Osteocyte (in vitro differentiated cells): ENCODE measurements at places on chromosomes 16 and 17.

- no peak for DNase-seq
These were observed 222.1 kb downstream of the RBFOX3 start for GRCh38 chr17:79388556-79389295.

GRCh38 chr16:1431497-1432270 is 806 bp downstream of the PERCC1 start:
- no peak for DNase-seq

DNA sequence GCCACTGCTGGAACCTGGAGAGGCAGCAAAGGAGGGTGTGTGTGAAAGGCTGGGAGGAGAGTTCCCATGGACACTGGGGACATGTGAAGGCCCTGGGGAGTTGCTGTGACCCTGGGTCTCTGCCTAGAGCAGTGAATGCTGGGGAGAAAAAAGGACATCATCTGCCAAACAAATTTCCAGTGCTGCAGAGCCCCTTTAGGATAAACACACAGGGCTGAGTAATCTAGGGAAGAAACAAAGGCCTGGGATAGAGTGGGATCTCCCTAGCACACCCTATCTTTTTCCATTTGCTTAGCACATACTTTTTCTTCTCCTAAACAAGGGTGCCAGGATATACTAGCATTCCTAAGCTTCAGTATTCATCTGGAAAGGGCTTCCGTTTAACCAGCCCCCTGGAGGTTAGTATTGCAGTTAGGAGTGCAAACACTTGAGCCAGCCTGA is 3.3 kb upstream of the HIGD1B start:
- DNase-seq, result no peak

DNA sequence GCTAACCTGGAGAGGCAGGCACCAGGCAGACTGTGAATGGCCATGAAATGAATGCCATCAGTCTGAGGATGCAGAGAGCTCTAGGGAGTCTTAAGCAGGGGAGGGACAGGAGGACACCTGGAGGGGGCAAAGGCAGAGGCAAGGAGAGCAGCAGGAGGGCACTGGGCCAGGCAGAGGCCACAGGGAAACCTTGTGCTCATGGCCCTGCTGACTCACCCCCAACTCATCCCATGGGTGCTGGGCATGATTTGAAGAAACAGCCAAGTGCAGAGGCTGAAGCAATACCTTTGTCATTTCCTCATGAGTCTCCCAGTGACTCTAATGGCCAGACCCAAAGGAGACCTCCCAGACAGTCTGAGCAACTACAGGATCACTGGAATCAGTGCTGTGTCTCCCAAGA is 141.4 kb downstream of the TMEM132E start:
- no peak for DNase-seq

- DNase-seq, result no peak
These were observed 2.8 kb downstream of the GRB7 start for GRCh38 chr17:39740357-39741111.

GRCh38 chr17:48543107-48543853 is 1.6 kb downstream of the HOXB2 start:
- DNase-seq, result no peak

DNA sequence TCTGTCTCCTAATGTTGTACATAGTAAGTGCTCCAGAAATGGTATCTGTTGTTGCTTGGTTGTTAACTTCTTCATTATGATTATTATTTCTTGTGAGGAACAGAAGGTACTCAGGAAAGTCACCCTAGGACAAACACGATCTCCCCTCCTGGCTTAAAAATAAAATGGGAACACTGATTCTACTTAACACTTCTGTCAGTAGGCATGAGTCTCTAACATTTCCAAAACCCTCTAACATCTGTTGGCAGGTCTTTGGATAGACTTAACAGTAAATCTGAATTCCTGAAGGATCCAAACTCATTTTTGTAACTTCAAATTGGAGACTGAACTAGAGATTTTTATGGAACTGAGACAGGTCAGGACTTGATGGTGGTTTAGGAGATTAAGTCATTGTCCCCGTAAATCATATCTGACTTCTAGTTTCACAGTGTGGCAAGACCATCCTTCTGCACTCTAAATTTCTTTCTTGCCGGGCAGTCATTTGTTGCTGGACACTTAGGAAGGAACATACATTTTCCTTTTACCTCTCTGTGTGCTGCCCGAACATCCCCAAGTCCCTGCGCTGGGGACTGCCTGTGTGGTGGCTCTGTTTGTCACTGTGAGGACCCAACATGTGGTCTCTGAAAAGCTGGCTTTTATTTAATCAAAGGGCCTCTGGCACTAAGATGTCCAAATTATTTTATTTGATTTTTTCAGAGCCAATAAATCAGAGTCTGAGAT is 149.9 kb downstream of the NPIPB5 start:
- DNase-seq, result no peak

DNA sequence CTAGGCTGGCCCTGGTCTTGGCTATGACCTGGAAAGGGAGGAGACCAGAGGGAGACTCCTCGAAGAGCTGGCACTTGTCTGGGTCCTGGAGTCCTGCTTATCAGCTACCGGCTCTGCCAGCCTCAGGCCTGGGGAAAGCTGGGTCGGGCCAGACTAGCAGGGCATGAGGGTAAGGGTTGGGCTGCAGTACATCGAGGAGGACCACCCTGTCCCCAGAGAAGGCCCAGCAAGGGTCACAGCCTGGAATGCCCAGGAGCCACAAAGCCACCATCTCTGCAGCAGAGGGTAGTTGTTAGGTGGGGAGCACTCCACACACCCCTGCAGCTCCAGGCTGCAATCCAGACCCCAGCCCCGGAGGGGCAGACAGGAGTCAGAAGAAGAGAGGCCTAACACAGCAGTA is 54.0 kb downstream of the SLC6A2 start:
- DNase-seq, result peak; percentile 78

- DNase-seq, result no peak
These were observed 58.1 kb downstream of the ZDHHC7 start for GRCh38 chr16:84953190-84953746.

DNA sequence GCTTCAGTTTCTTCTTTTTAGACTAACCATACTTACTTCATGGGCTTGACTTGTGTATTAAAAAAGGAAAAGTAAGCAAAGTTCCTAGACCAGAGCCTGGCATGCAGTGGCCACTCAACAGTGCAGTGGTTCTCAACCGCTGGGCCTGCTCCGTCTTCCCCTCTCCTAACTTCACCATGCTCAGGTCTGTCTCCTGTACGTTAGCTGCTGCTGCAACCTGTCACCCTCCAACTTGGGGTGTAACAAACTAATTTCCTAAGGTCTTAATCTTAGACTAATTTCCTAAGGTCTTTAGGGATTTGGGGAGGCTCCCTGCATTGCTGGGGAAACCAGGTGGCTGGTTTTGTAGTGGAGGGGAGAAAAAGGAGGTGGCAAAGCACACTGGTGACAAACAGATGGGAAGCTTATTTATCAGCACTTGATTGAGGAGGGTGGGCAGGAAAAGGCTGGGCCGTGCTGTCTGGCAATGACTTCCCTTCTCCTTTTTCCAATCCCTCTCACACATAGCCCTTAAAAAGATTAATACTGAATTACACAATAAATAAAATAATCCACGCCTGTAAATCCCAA is 2.2 kb upstream of the ARL4D start:
- no peak for DNase-seq

- DNase-seq, result no peak
These were observed 4.6 kb downstream of the ANKRD13B start for GRCh38 chr17:29597361-29598172.

DNA sequence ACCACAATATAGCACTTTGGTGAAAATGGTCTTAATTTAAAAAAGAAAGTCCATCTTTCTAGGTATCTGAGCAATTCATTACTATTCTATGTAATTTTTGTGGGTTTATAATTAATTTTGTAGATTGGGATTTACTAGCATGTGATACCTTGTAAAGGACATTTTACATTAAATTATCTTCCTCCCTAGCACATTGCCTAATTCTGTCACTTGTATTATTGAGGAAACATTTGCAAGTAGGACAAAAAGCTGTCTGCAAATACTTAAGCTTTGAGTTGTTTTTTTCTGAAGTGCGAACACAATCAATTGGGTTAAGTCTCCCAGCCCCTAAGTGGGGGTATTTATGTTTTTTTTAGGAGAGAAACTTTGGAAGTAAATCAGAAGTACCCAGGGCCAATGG is 167.0 kb downstream of the PRKCA start:
- DNase-seq, result no peak

GRCh38 chr16:21162661-21163151 is 4.2 kb downstream of the LDAF1 start:
- DNase-seq, result no peak

DNA sequence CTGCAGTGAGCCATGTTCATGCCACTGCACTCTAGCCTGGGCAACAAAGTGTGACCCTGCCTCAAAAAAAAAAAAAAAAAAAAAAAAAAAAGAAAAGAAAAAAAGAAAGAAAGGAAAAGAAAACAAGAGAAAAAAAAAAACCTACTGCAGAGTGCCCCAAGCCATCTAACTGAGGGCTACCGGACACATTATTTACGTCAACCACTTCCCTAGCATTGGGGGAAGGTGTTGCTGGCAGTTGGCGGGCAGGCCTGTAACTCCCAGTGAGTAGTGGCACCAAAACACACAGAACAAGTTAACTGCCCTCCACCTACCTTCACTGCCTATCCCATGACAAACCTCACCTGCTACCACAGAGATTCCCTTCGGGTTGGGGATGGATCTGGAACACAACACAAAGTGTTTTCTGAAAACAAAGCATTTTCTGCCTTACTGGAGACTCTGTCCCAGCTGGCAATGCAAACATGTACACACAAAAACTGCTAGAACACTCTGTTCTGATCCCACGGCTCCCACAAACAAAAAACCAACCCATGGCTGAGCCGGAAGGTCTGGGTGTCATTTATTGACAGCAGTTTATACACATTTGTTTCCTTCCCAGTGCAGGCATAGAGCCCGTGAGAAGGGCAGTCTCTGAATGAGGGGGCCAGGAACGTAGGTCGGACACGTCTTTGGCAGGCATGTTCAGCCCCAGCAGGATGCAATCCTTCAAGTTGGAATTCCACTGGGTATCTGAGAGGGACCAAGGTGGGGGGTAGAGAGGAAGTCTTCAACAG is 11.0 kb downstream of the PHB1 start:
- no peak for DNase-seq

DNA sequence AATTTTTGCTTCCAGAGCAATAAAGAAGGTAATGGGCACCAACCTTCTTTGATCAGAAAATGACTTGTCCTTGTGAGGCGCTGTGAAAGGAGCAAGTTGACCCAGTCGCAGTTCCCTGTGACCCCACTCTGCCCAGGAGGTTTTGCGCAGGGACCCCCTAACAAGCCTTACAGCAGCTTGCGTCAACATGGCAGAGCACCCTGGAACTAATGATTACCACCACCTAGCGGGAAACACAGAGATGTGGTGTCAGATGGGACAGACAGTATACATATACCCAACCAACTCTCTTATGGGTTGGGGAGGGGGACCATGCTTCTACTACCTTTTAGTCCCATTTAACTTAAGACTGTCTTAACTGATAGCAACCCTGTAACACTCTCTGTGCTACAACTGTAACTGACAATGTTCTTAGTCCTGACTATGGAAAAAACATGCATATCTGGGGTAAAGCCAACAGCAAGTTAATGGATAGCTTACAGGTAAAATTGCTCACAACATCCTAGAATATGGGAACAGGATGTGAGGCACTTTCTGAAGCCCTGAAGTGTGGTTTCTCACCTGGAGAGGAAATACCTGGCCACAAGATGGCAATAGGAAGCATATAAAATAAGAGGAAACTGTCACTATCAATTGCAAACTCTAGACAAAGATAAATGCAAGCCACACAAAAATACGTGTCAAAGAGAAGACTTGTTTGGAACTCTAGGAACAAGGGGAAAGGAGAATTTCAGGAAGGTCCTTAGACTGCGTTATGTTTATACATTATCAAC is 3.0 kb downstream of the KARS1 start:
- DNase-seq, result no peak

- no peak for DNase-seq
These were observed 22.2 kb upstream of the TOX3 start for GRCh38 chr16:52568983-52569690.

GRCh38 chr16:68083861-68084503 is 1.2 kb upstream of the NFATC3 start:
- peak; percentile 80 for DNase-seq

DNA sequence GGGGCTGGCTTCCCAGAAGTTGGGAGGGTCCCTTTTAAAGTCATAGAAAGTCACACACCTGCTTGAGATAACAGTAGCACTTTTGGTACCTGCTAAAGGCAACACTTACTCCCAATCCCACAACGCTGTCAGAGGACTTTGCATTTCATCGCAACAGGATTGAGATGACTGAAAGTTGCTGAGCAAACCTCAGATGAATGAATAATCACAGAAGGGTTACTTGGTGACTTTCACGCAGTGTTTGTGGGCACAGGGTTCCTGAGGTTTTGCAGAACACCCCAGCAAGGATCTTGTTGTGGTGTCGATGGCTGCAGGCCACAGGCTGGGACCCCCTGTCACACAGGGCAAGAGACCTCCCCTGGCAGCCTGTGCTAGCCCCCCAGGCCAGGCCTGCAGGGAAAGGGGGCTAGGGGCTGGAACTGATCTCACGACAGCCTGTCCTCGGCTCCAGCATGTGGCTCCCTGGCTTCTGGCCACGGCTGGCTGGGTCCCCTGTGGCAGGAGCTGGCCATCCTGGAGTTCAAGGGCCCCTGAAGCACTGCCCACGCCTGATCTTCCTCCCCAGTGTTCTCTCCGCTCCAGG is 79.4 kb upstream of the CBX4 start:
- DNase-seq, result no peak

DNA sequence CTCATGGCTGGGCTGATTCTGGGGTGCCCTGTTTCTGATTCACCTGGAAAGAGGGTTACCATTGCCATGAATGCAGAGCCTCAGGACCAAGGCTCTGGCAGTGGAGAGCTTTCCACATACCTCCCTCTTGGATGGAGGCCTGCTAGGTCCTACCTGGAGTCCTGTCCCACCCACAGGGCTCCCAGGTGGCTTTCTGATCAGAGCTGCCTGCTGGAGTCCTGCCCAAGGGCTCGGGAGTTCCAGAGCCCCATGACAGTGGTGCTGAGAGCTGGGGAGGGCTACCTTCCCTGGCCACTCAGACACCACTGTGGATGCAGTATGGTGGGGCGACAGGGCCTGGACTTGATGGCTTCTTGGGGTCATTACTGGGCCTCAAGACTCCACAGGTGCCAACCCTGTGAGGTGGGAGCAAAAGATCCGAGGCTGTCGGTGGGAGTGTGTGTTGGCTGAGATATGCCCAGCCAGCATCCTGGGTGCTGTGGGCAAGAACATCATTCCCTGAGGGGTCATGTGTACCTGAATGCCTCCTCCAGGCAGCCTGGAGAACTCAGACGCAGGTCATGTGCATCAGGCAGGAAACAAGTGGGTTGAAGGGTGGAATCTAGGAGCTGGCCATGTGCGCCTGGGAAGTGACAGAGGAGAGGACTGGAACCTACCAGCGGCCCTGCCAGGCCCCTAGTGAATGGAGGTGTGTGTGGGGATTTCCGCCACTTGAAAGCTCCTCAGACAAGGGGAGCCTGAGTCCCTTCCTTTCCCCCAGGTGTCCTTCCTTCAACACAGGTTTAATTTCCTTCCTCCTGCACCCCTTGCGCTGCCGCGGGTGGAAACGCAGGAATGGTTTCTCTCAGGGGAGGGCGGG is 2.3 kb upstream of the WNT3 start:
- no peak for DNase-seq
